Panc1 (cell line): ENCODE measurements at places on chromosomes 16 and 17. TPM values are rescaled to one million over a fixed set of nuclear protein-coding genes. Genes with fewer than 3 reads are reported as not detected.

DNA sequence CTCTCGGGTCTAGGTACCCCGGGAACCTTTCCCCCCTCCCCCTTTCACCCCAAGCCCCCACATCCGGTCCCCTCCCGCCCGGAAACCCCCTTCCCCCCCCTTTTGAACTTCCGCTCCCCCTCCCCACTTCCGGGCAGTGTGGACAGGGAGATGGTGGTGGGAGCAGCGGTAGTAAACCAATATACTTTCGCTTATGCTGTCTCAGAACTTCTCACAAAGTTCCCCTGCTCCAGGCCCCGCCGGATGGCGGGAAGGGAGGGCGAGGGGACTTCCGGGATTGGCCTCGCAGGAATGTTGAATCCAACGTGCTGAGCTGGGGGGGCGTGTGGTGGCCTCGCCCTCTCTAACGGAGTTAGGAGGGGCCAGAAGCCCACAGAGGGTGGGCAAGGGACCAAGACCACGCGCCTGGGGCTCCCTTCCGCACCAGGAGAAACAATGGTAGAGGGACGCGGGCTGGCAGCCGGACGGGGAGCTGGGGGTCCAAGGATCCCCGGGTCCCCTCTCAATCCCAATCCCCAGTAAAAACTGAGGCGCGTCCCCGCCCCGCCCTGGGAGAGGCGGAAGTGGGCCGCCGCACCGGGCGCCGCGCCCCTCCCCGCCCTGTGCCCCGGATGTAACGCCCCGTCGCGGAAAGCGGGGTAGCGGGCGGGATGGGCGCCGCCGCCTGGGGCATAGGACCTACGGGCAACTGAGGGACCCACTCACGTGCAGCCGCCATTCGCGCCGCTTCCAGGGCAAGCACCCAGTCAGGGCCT lies 742 bp downstream of the PFN1 start:
- DNase-seq, result no peak

DNA sequence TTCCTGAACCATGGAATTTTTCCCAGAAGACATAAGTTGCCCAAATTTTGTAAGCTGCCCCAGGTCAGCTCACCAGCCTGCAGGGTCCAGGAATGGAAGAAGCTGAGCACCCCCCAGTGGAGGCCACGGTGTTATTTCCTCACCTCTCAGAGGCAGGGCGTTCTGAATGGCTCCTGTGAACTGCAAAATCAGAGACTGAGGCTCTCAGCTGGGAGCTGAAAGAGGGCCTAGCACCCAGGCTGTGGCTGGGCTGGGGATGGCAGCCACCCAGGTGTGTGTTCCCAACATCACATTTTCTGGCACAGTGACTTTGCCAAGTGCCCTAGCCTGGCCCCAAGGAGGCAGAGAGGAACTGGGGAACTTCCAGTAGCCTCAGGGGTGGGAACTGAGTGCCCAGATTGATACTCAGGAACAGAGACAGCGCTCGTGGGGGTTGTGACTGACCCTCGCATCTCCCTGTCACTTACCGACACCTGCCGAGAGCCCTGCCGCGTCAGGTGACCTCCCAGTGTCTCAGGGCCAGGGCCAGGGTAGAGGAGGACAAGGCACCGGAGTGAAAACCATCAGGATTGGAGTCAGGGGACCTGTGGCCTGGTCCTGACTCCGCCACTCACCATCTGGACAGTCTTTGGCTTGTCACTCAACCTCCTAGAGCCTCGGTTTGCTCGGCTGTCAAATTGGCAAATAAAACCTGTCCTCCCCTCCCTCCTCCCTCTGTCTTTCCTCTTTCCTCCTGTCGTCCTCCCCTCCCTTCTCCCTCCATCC lies 11.3 kb downstream of the CACNG4 start:
- no peak for DNase-seq

DNA sequence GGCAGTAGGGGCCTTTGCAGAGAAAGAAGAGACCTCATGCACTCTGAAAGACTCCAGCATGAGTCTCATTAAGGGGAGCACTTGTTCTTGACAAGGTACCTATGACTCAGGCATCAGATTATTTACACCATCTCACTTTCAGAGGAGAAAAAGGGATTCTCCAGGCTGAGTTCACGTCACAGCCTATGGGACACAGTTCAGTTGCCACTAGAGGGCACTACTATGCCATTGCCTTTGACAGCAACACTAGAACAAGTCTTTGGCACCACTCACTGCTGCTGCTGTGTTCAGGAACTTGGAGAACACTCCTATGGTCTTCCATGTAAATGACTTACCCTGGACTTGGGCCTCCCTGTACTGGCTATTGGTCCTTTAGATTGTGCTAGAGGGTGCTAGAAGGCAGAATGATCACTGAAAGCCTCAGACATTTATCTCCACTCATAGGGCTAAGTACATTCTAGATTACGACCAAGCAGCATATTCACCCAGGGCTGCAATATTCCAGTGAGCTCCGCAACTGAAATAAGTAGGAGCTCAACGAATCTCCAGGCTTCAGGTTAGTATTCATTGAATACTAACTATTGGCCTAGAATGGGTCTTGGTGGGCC lies 225.1 kb upstream of the CA10 start:
- peak; percentile 25 for DNase-seq

DNA sequence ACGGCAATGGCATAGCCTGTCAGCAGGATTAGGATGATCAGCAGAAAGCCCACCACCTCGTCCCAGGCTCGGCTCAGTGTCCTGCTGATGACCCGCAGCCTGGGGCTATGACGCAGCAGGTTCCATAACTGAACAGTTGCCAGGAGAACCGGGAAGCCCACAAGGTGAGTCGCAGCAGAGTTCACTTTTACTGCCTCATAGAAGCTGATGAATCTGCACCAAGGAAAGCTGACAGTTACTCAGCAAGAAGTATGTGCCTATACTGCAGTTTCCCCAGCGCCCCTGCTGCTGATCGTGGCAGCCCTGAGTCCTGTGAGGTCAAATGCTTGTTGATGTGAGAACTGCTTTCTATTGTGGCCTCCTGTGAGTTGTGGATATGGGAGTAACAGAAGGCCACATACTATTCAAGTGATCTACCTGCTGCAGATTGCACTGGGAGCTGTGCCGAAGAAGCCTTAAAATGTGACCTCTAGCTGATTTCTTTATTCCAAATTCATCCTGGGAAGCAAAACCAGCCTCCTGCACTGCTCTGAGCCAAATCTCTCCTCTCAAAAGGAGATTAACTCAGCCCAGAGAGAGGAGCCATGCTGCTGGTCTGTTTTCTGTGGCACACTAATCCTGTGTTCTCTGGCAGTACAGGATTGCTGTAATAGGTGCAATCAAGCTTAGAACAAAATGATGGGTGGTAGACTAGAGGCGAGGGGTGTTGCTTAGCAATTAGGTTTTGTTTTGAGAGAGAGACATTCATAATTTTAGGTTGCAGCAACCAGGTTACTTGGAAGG lies 38.8 kb downstream of the IST1 start:
- no peak for DNase-seq

GRCh38 chr17:80596760-80597608 lies 52.3 kb downstream of the RPTOR start:
- no peak for DNase-seq

- no peak for DNase-seq
Measured at GRCh38 chr17:8518850-8519249, 83.2 kb downstream of the NDEL1 start.

Gene KRT33B
- not detected for total RNA-seq

Gene HEXD
- total RNA-seq, result 25.6 TPM

Gene SALL1
- total RNA-seq, result not detected

Gene HS3ST6
- 3.3 TPM for total RNA-seq
